ENCODE measurements at places on chromosomes 2 and 18. TPM values are rescaled to one million over a fixed set of nuclear protein-coding genes. Genes with fewer than 3 reads are reported as not detected.

GRCh38 chr2:145059914-145060313, 540.0 kb upstream of the ZEB2 start:
- no peak for DNase-seq

DNA sequence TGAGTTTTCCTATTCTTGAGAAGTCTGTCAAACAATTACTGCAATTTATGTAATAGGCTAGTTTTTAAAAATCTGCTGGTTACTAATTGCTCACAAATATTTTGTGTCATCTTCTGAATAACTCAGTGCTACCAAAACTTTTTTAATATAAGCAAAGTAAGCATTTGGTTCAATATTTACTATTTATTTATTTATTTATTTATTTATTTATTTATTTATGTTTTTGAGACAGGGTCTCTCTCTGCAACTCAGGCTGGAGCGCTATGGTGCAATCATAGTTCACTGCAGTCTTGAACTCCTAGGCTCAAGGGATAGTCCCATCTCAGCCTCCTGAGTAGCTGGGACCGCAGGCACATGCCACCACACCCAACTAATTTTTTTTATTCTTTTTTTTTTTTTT, 60.4 kb upstream of the CDH20 start:
- no peak for DNase-seq

GRCh38 chr2:109438773-109439389, 174.9 kb downstream of the SEPTIN10 start:
- DNase-seq: no peak

The RGPD3 gene
- 0.17 TPM for total RNA-seq

The POTEC gene
- total RNA-seq: not detected
